ENCODE measurements at places on chromosomes 7 and 10. TPM values are rescaled to one million over a fixed set of nuclear protein-coding genes. Genes with fewer than 3 reads are reported as not detected.

The SUGCT gene
- not detected for total RNA-seq

The ZNF438 gene
- total RNA-seq: 3.9 TPM

The LIPN gene
- 5.1 TPM for total RNA-seq

The PON1 gene
- not detected for total RNA-seq

The IL6 gene
- not detected for total RNA-seq

The ACTL6B gene
- not detected for total RNA-seq

The PMS2 gene
- total RNA-seq: 22.2 TPM

The ORAI2 gene
- 19.9 TPM for total RNA-seq

The KIAA1549 gene
- total RNA-seq: not detected

The TBX20 gene
- total RNA-seq: not detected

The PDE6C gene
- total RNA-seq: not detected

The GIMAP6 gene
- 160 TPM for total RNA-seq

The TUBB8 gene
- not detected for total RNA-seq

The CLDN4 gene
- not detected for total RNA-seq

The DYDC2 gene
- not detected for total RNA-seq

The CALML3 gene
- not detected for total RNA-seq

The CCDC146 gene
- 15.6 TPM for total RNA-seq

The BRAF gene
- total RNA-seq: 58.7 TPM

The CTAGE15 gene
- total RNA-seq: not detected

The LRRC18 gene
- total RNA-seq: not detected

The SLC18A3 gene
- not detected for total RNA-seq

The STRA8 gene
- total RNA-seq: not detected

The CD36 gene
- not detected for total RNA-seq

The ZNF273 gene
- 7.5 TPM for total RNA-seq

The CFAP70 gene
- total RNA-seq: 0.61 TPM

The IQUB gene
- not detected for total RNA-seq

The NIPSNAP2 gene
- total RNA-seq: 34.4 TPM

The SORCS3 gene
- total RNA-seq: 2.6 TPM

The C10orf67 gene
- not detected for total RNA-seq

The TBXAS1 gene
- total RNA-seq: 3.2 TPM

The PTPRZ1 gene
- not detected for total RNA-seq

The EFCAB10 gene
- total RNA-seq: not detected

The CROT gene
- total RNA-seq: 13.3 TPM

The CYP2C18 gene
- not detected for total RNA-seq

The GPC2 gene
- 29.9 TPM for total RNA-seq

The EIF4EBP2 gene
- 47.8 TPM for total RNA-seq

The H2BK1 gene
- 5.6 TPM for total RNA-seq

The STEAP1 gene
- total RNA-seq: not detected

The NEURL1 gene
- total RNA-seq: 2.1 TPM

The ARHGAP22 gene
- total RNA-seq: 0.37 TPM

The FXYD4 gene
- total RNA-seq: not detected

The PPP1R9A gene
- total RNA-seq: 1.4 TPM

The CEP55 gene
- not detected for total RNA-seq

All from naive thymus-derived CD4-positive, alpha-beta T cell (primary cell).